Peyer's patch (tissue), 4 donors: ENCODE measurements at places on chromosomes 16 and 17. TPM values are rescaled to one million over a fixed set of nuclear protein-coding genes. Genes with fewer than 3 reads are reported as not detected.
A peak's percentile ranks its signal among the peaks of the same experiment; 100 is the strongest.

KRT36 gene
- total RNA-seq: not detected

DNA sequence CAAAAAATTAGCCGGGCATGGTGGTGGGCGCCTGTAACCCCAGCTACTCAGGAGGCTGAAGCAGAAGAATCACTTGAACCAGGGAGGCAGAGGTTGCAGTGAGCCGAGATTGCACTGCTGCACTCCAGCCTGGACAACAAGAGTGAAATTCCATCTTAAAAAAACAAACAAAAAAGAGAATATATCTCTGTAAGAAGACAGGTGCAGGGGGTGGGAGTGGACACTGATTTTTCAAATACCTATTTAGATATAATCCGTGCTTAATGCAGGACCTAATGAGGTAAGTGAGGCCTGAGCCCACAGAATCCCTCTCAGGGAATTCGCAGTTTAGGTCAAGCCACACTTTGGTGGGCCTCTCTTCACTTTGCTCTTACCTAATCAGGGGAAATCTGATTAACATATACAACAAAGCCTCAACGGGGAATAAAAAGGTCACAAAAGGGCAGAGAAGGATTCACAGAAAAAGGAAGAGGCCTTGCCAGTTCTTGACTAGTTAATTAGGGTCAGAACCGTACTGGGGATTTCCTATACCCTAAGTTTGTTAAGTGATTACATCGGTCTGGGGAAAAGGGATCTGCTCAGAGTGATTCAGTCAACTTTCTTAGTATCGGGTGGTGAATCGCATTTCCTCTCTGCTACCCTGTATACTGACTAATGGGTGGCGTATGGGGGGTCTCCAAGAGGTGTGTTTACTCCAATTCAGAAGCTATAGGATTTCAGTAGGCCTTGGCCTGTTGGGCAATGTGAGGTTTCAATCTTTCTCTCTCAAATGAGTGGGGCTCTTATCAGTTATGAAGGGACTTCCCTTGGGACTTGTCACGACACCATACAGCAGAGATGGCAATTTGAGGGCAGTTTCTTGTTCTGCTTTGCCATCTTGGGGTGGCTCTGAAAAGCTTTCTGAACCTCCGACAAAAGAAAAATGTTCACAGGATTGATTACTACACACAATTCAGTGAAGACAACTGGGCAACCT lies 1.9 kb upstream of the NFAT5 start:
- no peak overlapping the region for H3K4me3 ChIP-seq
- H3K36me3 ChIP-seq: no peaks in the 10 kb centered on the region
- peaks cover 2% of the 10 kb centered on the region for H3K4me1 ChIP-seq

TMEM220 gene
- total RNA-seq: 29.8 TPM

LGALS9C gene
- total RNA-seq: 16.3 TPM

DNA sequence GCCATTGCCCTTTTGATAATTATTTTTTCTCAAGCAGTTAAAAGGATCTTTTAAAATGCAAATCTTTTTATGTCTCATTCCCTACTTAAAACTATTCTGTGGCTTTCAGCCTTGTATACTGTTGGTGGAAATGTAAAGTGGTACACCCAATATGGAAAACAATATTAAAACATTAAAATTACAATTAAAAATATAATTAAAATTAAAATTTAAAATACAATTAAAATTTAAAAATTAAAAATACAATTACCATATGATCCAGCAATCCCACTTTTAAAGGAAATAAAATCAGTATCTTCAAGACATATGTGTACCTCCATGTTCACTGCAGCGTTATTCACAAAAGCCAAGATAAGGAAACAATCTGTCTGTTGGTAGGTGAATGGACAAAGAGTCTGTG lies 340.8 kb upstream of the TOM1L1 start:
- no peaks in the 10 kb centered on the region for H3K4me1 ChIP-seq
- no peak for DNase-seq
- H3K36me3 ChIP-seq: no peaks in the 10 kb centered on the region
- no peaks in the 10 kb centered on the region for H3K27me3 ChIP-seq
- H3K4me3 ChIP-seq: no peak overlapping the region

GRCh38 chr16:73396556-73396955 lies 348.6 kb upstream of the ZFHX3 start:
- no peak overlapping the region for H3K4me3 ChIP-seq
- no peaks in the 10 kb centered on the region for H3K4me1 ChIP-seq
- no peaks in the 10 kb centered on the region for H3K27me3 ChIP-seq
- DNase-seq: no peak

- H3K27ac ChIP-seq: no peak overlapping the region
- DNase-seq: no peak
- peaks cover 57% of the 10 kb centered on the region for H3K36me3 ChIP-seq
- no peak overlapping the region for H3K4me3 ChIP-seq
- H3K4me1 ChIP-seq: no peaks in the 10 kb centered on the region
- H3K27me3 ChIP-seq: no peaks in the 10 kb centered on the region
These were observed 33.7 kb upstream of the GSG1L start for GRCh38 chr16:28096983-28097899.

DNA sequence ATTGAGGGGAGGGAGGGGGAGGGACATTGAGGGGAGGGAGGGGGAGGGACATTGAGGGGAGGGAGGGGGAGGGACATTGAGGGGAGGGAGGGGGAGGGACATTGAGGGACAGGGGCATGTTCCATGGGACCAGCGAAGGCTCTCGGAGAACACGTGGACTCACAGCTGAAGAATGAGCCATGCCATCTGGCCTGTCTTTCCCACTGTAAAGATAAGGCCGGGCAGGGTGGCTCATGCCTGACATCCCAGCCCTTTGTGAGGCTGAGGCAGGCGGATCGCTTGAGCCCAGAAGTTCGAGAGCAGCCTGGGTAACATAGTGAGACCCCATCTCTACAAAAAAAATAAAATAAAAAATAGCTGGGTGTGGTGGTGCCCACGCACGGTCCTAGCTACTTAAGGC lies 32.5 kb downstream of the RPH3AL start:
- peak; percentile 30 for DNase-seq
- H3K4me1 ChIP-seq: no peaks in the 10 kb centered on the region
- no peaks in the 10 kb centered on the region for H3K27me3 ChIP-seq
- no peak overlapping the region for H3K27ac ChIP-seq

EPX gene
- not detected for total RNA-seq

KCNG4 gene
- total RNA-seq: not detected

DNA sequence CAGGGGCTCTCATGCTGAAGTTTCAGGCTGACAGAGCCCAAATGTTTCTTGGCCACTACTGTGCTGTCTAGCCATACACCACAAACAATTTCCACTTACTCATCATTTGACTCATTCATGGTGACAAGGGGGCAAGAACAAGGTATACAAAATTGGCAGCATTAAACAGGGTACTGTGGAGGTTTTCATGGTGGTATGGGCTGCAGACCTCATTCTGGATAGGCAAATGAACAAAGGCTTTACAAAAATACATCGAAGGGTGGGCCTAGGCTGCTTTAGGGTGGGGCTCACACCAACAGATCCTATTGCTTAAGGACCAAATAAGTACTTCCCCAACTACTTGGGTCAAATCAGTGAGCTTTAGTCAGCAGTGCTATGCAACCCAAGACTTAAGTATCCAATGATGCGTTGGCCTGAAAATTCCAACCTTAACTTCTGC lies 53.0 kb downstream of the N4BP1 start:
- H3K4me1 ChIP-seq: no peaks in the 10 kb centered on the region
- H3K27ac ChIP-seq: no peak overlapping the region
- H3K27me3 ChIP-seq: no peaks in the 10 kb centered on the region
- DNase-seq: no peak
- no peaks in the 10 kb centered on the region for H3K36me3 ChIP-seq

DNA sequence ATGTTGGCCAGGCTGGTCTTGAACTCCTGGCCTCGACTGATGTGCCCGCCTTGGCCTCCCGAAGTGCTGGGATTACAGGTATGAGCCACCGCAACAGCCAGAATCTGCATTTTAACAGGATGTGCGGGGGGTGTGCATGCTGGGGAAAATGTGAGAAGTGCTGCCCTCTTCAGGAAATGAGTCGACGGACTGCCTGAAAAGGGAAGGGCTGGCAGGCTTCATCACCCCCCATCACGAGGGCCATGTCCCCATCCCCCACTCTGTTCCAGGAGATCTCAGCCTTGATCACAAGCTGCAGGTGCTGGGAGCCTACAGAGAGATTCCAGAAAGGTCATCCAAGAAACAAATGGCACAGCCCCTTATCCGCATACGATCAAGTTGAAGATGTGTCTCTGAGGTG lies 195.3 kb upstream of the RPL38 start:
- no peak for DNase-seq
- no peak overlapping the region for H3K4me3 ChIP-seq
- no peak overlapping the region for H3K27ac ChIP-seq
- H3K36me3 ChIP-seq: no peaks in the 10 kb centered on the region
- H3K4me1 ChIP-seq: no peaks in the 10 kb centered on the region
- no peaks in the 10 kb centered on the region for H3K27me3 ChIP-seq

DNA sequence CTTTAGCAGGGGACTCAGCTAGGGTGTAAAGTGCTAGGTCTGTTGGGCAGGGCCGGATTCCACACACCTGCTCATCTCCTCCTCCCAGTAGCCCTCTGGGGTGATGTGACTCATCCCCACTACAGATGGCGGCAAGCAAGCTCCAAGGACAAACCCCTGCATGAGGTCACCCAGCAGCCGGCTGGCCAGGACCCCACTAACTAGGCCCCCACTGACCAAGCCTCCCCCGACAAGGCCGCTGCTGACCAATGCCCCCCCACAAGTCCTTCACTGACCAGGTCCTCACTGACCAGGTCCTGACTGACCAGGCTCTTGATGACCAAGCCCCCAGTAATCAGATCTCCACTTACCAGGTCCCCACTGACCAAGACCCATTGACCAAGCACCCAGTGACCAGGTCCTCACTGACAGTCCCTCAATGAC lies 36.7 kb downstream of the TNFRSF13B start:
- no peaks in the 10 kb centered on the region for H3K36me3 ChIP-seq
- no peaks in the 10 kb centered on the region for H3K27me3 ChIP-seq
- H3K4me3 ChIP-seq: no peak overlapping the region
- no peak overlapping the region for H3K27ac ChIP-seq
- H3K4me1 ChIP-seq: no peaks in the 10 kb centered on the region

CA5A gene
- not detected for total RNA-seq

TM4SF5 gene
- not detected for total RNA-seq

- no peaks in the 10 kb centered on the region for H3K27me3 ChIP-seq
- no peak for DNase-seq
- no peaks in the 10 kb centered on the region for H3K4me1 ChIP-seq
- H3K27ac ChIP-seq: no peak overlapping the region
These were observed 565.6 kb downstream of the WWOX start for GRCh38 chr16:78664811-78665772.

DNA sequence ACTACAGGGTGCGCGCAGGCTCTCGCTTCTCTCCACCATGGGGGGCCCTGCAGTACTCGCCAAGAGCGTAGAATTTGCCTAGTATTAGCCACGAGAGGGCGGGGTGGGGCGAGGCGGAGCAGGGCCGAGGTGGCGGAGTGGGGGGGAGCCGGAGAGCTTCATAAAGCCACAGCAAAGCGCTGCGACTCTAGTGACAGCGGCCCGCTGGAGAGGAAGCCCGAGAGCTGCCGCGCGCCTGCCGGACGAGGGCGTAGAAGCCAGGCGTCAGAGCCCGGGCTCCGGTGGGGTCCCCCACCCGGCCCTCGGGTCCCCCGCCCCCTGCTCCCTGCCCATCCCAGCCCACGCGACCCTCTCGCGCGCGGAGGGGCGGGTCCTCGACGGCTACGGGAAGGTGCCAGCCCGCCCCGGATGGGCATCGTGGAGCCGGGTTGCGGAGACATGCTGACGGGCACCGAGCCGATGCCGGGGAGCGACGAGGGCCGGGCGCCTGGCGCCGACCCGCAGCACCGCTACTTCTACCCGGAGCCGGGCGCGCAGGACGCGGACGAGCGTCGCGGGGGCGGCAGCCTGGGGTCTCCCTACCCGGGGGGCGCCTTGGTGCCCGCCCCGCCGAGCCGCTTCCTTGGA lies at the start of gene TBX21:
Gene TBX21 (plus strand): TSS at position 190 of the 627 bp plus-strand sequence. CDS start 219 bp downstream, at position 409.
- H3K4me3 ChIP-seq: peak within 1 kb of the TSS; percentile 53
- no peaks in the 10 kb centered on the region for H3K27me3 ChIP-seq
- H3K4me1 ChIP-seq: peaks cover 12% of the 10 kb centered on the region
- no peaks in the 10 kb centered on the region for H3K36me3 ChIP-seq
- peak; percentile 97 for DNase-seq

DNA sequence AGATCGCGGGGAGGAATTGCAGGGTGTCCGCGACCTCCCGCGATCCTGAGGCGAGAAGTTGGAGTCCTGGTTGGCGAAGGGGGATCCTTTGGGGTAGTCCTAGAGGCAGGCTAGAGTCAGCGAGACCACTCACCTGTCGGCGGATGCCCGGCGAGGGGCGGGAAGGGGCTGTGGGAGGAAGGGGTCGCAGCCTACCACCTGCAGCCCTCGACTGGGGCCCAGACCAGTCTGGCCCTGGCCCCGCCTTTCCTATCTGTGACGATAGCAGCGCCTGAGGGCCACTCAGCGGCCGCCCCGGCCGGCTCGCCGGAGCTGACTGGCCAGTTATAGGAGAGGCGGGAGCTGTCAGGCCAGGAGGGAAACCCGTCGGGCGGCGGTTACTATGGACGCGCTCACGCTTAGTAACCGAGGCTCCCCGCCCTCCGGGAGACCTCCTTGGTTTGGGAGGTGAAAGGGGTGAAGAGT lies at the start of gene TEKT3:
Gene TEKT3 (minus strand): TSS at position 213 of the 465 bp plus-strand sequence. CDS start 10,012 bp downstream, outside the sequence.
- no peaks in the 10 kb centered on the region for H3K27me3 ChIP-seq
- DNase-seq: peak; percentile 92
- H3K4me1 ChIP-seq: no peaks in the 10 kb centered on the region
- no peak within 1 kb of the TSS for H3K27ac ChIP-seq
- peak within 1 kb of the TSS; percentile 58 for H3K4me3 ChIP-seq
- H3K36me3 ChIP-seq: no peaks in the 10 kb centered on the region

DNA sequence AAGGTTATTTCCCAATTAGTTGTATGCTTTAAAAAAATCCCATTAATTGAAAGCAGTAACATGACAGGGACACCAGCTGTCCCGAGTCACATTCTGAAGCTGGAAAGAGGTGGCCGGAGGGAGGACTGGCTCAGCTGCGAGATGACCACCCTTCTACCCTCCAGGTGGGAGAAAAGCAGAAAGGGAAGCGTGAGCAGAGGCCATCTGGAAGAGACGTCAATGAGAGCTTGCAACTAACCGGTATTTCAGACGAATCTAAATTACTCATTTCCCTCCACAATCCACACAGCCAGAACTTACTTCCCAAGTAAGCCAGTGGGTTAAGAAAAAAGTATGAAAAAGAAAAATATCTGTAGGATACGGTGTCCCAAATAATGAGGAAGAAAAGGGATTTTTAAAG lies 28.5 kb upstream of the SLC38A8 start:
- H3K27ac ChIP-seq: no peak overlapping the region
- H3K4me3 ChIP-seq: no peak overlapping the region
- no peak for DNase-seq

- H3K4me3 ChIP-seq: no peak overlapping the region
- peak; percentile 1 for DNase-seq
- no peaks in the 10 kb centered on the region for H3K27me3 ChIP-seq
- H3K4me1 ChIP-seq: no peaks in the 10 kb centered on the region
- no peaks in the 10 kb centered on the region for H3K36me3 ChIP-seq
These were observed 18.1 kb upstream of the DLX3 start for GRCh38 chr17:50013079-50013478.

- no peaks in the 10 kb centered on the region for H3K27me3 ChIP-seq
- no peak overlapping the region for H3K4me3 ChIP-seq
- DNase-seq: no peak
- no peak overlapping the region for H3K27ac ChIP-seq
- no peaks in the 10 kb centered on the region for H3K4me1 ChIP-seq
These were observed 9.9 kb downstream of the PRSS27 start for GRCh38 chr16:2710021-2710710.

SLFN12 gene
- total RNA-seq: 9.4 TPM
